ENCODE measurements at places on chromosomes 5 and 9.

- no peak for DNase-seq
Observed at GRCh38 chr5:1542781-1543180, 19.0 kb upstream of the LPCAT1 start.

DNA sequence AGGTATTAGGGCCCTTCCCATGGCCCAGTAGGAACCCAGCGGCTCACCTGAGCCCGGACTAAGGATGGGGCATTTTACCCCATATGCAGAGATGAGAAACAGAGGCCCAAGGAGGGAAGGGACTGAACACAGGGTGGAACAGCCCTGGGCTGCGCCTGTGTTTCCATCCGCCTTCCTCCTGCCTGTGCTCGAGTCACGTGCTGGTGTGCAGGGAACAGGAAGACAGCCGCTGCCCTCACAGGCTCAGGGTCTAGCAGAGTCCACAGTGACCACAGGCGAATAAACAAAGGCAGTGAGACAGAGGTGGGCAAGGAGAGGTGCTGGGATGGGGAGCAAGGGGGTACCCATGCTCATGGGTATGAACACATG is 129.4 kb downstream of the C9orf50 start:
- DNase-seq: no peak

DNA sequence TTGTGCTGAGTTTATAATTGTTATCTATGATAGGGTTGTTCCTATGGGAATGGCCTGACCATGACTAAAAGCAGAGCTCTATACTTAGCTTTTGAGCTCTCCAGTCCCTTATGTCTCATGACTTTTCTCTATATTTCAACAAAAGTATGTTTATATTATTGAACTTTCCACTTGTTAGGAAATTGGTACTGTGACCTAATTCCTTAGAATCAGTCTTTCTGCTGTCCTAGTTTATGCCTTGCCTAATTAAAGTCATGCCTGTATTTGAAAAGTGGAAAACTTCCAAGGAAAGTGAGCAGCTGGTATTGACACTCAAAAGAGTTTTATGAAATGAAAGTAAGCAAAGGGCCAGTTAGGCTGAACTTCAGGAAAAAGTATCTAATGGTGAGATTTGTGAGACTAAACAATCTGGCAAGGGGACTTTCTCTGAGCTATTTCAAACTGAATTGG is 68.6 kb downstream of the XRCC4 start:
- no peak for DNase-seq

GRCh38 chr5:125064621-125065438 is 318.4 kb upstream of the ZNF608 start:
- no peak for DNase-seq

DNA sequence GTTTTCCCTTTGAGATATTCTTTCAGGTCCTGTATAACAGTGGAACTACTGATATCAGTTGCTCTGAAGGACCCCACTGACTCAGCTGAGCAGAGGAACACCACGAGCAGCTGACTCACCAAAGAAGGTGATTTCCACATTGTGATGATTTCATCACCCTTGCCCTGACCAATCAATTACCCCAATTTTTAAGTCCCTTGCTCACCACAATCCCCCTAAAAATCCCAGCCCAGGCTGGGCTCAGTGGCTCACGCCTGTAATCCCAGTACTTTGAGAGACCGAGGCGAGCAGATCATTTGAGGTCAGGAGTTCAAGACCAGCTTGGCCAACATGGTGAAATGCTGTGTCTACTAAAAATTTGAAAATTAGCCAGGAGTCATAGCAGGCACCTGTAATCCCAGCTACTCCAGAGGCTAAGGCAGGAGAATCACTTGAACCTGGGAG is 125.3 kb upstream of the ABCA1 start:
- no peak for DNase-seq

- no peak for DNase-seq
Observed at GRCh38 chr9:97413462-97413861, 1.6 kb downstream of the TDRD7 start.

DNA sequence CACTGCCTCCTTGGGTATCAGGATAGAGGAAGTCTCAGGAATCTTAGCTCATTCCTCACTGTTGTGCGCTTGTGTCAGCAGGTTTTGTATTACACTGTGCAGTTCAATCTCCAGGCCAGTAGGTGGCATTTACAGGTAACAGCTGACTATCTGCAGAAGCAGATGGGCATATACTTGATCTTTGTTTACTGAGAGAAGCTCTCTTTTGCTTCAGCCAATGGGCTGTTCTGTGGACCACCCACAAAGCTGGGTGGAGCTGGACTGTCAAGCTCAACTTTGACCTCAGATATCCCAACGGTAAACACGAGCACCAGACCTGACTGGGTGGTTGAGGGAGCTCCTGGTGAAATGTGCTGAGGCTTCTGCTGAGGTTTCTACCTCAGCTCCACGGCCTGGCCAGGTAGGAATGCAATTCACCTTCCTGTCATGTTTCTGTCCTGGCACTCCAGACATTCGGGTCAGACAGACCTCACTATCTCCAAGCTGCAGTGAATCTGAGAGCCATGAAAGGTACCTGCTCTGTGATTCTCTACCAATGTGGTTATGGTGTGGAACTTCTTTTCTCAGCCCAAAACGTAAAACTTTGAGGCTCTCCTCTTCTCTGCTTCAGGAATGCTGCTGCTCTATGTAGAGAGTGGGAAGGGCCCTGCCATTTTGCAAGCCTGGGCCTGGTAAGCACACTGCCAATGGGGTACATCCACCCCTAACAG is 167.9 kb upstream of the ACTBL2 start:
- no peak for DNase-seq

GRCh38 chr9:70852711-70853240 is 268.6 kb downstream of the TRPM3 start:
- no peak for DNase-seq

DNA sequence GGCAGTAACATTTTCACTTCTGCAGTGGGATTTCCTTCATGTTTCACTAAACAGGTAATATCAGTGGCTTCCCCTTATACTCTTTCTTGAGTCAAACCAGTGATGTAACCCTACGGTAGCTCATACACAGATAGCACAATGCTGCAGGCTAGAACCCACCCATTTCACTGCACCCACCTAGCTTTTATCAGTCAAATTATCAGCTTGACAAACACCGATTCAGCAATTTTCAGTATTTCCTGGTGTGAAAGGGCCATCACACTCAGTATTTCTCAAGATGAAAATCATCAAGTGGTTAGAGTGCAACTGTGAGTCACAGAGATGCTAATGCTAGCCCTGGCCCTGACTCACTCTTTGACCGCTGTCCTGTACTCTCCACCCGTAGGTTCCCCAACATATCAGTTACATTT is 242.3 kb upstream of the PTGER4 start:
- DNase-seq: no peak

DNA sequence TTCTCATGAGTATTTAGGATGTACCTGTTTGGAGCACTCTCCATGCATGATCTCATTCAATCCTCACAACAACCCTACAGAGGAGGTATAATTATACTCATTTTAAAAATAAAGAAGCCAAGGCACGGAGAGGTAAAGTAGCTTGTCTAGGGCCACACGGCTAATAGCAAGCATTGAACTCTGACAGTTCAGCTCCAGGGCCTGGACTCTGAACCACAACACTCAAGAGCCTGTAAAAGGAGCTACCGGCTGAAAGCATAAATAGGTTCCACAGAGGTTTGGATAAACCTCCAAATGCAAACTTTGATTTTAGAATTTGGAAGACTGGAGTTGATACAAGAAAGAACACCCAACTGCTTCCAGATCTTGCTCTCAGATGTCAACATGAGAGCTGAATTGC is 41.2 kb downstream of the ARHGEF37 start:
- no peak for DNase-seq

DNA sequence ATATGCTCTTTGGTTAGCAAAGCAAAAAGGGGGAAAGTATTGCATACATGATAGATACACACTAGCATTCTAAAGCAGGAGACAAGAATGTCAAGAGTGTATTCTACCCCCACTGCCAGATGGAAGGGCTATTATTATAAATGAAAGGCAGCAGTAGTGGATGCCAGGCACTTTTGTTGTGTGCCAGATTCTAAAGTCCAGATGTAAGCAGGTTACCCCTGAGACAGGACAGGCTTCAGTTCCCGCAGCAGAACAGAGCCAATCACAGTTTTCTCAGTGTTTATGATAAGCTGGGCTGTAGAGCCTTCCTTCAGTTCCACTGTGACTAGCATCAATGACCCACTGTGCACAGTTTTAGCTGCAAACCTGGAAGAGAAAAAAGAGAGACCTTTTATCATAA is 226.6 kb upstream of the TBCA start:
- DNase-seq: no peak

DNA sequence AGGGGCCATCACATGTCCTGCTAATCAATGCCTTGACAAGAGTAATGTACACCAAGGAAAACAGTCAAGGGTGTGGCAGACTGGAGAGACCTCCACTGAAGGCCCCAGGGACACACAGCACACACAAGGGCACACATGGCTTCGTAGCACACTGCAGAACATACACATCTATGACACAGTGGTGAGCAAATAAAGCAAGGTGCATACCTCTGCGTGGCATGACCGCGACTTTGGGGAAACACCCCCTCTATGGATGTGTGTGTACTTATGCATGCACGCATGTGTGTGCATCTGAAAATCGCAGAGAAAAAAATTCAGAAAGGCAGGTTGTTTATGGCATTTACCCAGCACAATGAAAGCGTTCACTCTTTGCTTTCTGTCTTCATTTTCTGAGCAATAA is 20.5 kb downstream of the SEMA4D start:
- no peak for DNase-seq

GRCh38 chr9:127059765-127060361 is 62.6 kb downstream of the ANGPTL2 start:
- no peak for DNase-seq

GRCh38 chr5:29203049-29203448 is 1990.4 kb upstream of the CDH6 start:
- no peak for DNase-seq
